Activated CD8-positive, alpha-beta memory T cell treated with anti-CD3 and anti-CD28 coated beads for 1 hour (primary cell): ENCODE measurements at places on chromosomes 3 and 15.

DNA sequence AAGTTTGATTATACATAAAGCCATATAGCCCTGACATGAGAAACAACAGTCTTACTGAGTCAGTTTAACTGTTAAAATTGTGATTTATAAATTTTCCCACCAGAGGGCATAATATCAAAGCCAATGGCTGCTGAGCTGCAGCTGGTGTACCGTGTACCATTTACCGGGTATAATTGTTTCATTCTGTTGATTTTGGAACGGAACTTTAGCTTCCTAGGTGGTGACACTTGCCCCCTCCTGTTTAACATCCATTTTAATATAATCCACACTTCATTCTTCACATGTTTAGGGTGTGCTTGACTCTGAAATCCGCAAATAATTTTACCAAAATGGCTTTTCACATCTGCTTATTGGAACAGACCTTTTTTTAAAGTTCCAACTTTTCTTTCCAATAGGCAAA, 72.8 kb downstream of the SLC9A9 start:
- DNase-seq, result no peak

DNA sequence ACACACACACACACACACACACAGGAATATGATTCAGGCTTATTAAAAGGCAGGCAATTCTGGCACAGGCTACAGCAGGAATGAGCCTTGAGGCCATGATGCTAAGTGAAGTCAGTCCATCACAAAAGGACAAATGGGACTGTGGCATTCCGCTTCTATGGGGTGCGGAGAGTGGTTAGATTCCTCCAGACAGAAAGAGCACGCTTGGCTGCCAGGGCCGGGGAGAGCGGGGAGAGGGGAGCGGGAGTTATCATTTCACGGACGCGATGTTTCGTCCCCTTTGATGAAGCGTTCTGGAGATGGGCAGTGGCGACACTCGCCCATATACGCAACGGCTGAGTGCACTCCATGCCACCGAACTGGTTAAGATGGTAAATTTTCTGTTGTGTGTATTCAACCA, 58.5 kb upstream of the FAM174B start:
- no peak for DNase-seq

DNA sequence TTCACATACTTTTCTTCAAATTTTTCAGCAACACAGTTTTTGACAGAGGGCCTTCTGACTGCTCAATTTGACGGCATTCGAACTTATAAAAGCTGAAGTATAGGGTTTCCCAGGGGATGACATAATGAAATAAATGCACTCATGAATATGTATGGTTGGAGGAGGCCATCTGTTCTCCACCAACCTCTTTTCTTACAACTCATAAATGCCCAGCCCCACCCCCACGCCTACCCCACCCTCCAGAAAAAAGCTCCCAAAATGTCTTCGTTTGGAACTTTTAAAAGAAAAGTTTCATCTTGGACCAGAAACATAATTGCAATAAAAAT, 211.6 kb upstream of the LRRN1 start:
- DNase-seq, result no peak

GRCh38 chr3:12454816-12455121, 29.5 kb upstream of the TSEN2 start:
- DNase-seq, result no peak

DNA sequence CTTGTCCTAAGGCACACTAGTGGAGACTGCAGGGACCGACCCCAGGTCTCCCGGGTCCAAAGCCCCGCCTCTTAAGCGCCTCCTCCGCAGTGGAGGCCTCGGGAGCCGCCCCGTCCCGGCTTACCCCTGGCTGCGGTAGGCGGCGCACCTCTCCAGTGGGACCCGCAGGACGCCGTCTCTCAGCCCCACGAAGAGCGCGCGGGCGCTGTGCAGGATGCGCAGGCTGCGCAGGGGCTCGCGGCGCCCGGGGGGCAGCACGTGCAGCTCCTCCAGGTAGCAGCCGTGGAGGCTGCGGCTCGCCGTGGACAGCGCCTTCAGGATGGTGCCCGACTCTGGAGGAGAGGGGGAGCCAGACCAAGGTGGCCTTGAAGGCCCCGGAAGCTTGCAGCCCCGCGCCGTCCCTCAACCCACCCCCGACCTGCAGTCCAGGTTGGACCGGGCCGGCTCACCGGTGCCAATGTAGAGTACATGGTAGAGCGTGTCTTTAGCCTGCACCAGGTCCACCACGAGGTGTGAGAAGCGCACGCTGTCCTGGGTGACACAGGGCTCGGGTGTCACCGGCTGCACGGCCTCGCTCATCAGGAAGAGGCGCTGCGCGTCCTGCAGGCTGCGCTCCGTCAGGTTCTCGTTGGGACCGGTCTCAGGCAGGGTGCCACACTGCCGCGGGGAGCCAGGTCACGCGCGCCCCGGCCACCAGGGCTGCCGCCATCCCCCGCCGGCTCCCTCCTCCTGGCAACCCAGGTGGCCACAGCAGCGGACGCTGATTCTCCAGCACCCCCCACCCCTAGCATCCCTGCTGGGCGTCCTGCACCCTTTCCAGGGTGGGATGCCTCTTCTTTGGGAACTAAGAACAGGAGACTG, 105.5 kb downstream of the SEMA5B start:
- no peak for DNase-seq

GRCh38 chr15:68487087-68487843, 55.3 kb upstream of the ITGA11 start:
- no peak for DNase-seq

DNA sequence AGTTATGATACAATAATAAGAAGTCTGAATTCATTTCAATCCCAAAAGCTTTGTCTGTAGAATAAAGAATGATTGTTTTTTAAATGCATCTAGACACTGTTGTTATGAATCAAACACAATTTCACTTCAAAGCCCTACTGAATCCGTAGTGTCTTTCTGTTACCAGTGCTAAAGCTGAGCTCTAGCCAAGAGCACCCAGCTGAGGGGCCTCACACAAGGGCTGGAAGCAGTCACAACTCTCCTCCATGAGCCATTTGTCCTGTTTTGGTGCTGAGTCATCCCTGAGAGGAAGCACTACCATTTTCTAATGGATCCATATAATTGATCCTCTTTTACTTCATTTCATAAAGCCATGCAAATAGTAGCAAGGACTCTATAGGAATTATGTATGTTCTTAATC, 158.2 kb upstream of the ANKRD28 start:
- DNase-seq, result no peak
